GM10248 (cell line): ENCODE measurements at places on chromosomes 4 and X.
A peak's percentile ranks its signal among the peaks of the same experiment; 100 is the strongest.

- DNase-seq, result no peak
Observed at GRCh38 chrX:82224961-82225360, 1023.1 kb downstream of the SH3BGRL start.

DNA sequence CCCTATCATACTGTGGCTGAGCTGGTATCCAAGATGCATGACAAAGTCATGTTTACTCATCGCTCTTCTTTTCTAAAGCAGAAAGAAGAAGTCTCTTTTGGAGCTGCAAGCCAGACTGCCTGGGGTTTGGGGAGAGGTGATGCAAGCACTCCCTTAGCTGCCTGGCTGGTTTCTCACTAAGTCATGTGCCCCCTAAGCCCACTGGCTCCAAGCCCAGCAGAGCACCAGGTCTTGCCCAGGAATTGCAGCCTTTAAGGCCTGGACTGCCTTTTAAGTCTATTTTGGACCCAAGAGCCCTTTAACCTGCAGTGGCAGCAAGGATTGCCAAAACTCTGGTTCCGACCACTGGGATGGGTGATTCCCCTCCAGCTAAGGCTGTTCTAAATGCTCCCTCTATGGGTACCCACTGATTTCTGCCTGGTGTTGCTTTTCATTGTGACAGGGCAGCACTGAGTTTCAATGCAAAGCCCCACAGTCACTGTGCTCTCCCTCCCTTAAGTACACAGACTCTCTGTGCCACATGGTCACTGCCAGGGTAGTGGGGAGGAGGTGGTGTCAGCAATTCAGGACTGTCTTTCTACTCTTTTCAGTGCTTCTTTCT, 548.6 kb downstream of the TLL1 start:
- no peak for DNase-seq

GRCh38 chr4:137768196-137768595, 235.9 kb upstream of the PCDH18 start:
- no peak for DNase-seq

DNA sequence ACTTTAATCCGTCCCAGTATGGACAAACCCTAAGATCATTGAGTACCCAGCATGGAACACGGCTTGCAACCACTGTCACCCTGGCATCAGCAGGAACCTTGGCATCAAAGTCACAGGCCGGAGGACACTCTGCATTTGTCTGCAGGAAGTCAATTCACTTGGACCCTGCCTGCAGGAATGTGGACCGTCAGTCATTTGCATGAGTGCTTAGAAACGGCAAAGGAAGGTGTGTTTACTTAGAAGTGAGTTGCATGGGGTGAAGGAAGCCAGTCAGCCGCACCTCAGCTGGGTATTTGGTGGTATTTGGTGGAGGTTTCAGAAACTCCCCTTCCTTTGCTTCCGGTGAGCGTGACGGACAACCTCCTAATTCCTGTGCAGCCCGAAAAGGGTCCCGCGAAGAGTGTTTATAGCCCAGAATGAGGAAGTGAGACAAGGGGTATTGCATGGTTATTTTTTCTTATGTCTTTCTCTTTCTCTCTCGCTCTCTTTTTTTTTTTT, 15.5 kb downstream of the P2RY8 start:
- DNase-seq, result peak; percentile 85

DNA sequence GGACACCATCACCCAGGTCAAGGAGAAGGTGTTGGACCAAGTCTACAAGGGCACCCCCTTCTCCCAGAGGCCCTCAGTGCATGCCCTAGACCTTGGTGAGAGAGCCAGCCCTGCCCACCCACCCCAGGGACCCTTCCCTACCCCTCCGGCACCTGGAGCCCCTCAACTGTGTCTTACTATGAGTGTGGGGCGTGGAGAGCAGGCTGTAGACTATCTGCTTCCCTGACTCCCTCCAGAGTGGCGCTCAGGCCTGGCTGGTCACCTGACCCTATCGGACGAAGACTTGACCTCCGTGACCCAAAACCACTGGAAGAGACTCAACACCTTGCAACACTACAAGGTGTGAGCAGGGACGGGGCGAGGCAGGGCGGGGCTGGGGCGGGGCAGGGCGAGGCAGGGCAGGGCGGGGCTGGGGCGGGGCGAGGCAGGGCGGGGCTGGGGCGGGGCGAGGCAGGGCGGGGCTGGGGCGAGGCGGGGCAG, 4.7 kb upstream of the SRPK3 start:
- DNase-seq, result no peak

DNA sequence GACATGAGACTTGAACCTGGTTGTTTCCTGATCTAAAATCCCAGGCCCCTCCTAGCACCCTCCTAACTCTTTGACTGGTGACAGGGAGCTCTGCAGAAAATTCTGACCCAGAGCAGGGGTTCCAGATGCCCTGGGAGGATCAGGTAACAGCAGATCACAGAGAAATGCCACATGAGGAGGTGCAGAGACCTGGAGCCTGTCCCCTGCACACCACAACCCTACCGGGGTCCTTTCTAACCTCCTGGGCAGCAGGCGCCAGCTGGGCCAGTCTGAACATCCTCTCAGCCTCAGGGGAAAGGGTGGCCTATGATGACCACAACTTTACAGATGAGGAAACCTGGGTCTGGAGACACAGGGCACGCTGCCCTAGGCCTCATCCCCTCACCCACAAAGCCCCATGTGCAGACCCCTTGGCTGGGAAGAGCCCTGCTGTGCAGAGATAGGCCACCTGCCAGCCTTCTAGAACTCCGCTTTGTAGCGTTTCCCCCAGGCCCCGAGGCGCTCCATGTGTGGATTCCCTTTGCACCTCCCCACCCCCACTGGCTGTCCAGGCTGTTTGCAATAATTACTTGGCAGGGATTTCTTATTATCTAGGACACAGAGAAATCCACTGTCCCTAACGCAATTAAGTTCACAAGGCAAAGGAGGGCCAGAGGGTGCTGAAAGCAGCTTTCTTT, 36.5 kb downstream of the WDR1 start:
- DNase-seq, result no peak

GRCh38 chr4:69894721-69895120, 34.8 kb upstream of the SULT1E1 start:
- DNase-seq, result no peak
